Kidney (tissue), 22 donors: ENCODE measurements at places on chromosomes 12 and 14. TPM values are rescaled to one million over a fixed set of nuclear protein-coding genes. Genes with fewer than 3 reads are reported as not detected.
A peak's percentile ranks its signal among the peaks of the same experiment; 100 is the strongest.

Gene PLEKHH1
- 26.2 TPM for total RNA-seq

Gene MAP1LC3B2
- 2.1 TPM for total RNA-seq

Gene FGD4
- 55.5 TPM for total RNA-seq

Gene CAPS2
- total RNA-seq, result 14.1 TPM

DNA sequence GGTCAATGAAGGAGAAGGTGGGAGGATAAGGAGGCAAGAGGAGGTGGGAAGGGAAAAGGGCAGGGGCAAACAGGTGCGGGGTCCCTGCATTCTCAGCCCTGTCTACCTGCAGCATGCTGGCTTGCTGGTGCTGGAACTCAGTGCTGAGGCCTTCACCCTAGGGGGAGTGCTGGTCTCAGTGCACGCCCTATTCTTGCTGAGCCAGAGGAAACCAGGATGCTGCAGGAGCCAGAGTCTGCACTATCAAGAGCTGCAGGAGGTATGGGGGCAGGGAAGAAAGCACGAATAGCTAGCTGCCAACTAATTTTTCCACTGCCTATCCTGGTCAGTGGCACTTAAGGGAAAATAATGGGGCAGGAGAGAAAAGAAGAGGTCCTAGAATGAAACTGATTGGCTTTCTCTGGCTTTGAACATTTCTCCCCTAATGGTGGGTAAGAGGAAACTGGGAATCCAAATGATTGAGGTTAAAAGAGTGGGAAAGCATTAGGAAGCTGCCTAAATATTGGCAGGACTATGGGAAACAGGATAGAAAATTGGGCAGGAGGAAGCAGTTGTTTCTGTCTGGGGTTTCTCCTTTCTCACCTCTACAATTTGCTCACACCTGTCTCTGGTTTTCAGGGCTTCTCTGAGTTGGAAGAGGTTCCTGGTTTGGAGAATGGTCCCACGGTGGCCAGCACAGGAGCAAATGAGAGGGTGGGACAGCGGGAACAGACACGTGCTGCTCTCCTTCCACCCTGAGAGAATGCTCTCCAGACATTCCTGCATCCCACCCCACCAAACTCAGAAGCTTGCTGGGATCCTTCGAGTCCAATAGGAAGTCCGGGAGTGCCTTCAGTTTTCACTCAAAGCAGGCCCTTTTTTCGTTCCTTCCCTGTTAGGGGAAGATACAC, 1.9 kb downstream of the TMEM253 start:
- H3K36me3 ChIP-seq, result no peaks in the 10 kb centered on the region
- H3K4me3 ChIP-seq, result peak overlapping the region; percentile 87
- peak overlapping the region; percentile 98 for H3K27ac ChIP-seq
- H3K27me3 ChIP-seq, result no peaks in the 10 kb centered on the region

DNA sequence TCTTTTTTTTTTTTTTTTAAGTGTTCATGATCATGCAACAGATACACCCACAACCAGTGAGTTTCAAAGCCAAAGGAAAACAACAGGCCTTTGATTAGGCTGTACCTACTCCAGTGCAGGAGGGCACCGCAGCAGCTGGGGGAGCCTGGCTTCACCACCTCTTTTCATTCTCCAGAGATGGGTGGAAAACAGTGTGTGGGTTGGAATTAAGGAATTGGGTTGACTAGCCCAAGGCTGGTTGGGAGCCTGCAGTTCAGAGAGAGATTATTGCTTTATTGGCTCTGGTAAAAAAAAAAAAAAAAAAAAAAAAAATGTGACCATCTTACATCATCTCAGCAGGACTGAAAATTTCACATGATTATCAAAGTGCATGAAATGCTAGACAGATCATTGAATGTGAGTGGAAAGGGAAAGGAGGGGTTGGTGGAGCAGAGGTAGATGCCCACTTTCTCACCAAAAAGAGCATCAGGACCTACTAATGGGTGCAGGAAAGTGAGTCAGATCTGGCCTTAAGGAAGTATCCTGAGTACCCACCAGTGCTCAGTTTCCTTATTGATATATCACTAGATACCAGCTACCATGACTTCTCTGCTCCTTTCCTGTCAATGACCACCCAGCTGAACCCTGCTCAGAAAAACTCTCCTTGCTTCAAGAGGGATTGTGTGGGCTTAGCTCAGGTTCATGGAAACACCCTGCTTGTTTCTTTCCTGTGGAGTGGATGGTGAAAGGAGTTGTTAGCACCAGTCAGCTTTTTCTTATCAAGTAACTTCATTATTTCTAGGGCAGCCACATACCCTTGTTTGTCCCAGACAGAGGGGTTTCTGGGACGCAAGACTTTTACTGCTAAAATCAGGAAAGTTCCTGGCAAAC, 54.8 kb upstream of the DYRK2 start:
- H3K27ac ChIP-seq, result no peak overlapping the region
- no peaks in the 10 kb centered on the region for H3K27me3 ChIP-seq
- no peak overlapping the region for H3K4me3 ChIP-seq
- no peaks in the 10 kb centered on the region for H3K36me3 ChIP-seq
- H3K4me1 ChIP-seq, result peaks cover 5% of the 10 kb centered on the region

DNA sequence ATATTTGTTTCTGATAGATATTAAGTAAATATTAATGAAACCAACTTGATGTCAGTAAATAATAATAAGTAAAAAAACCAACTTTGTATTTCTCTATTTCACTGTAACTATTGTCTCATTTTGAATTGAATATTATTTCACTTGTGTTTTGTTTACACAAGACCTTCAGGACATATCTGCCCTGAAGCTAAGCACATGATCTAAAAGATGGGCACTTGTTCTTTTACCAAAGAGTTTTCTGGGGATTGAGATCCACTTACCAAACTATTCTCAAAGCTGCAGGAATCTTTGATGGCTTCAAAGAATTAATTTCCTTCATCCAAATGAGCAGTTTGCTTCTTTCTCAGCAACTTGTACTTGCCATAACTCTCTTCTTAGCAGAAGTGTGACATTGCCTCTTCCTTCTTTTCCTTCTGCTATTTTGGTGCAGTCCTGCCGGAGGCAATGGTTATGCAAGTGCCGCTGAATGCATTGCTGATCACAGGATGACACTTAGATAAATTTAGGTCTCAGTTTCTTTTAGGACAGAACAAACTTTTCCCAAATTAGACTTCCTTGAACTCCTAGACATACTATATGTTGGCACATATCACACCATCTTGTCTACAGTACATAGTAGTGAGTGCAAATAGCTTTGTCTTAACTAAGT, 9.2 kb downstream of the FAR2 start:
- no peak overlapping the region for H3K4me3 ChIP-seq
- no peak for DNase-seq
- no peaks in the 10 kb centered on the region for H3K27me3 ChIP-seq
- no peak overlapping the region for H3K27ac ChIP-seq
- H3K36me3 ChIP-seq, result no peaks in the 10 kb centered on the region

GRCh38 chr14:80017795-80018194, 193.5 kb downstream of the DIO2 start:
- no peaks in the 10 kb centered on the region for H3K36me3 ChIP-seq
- H3K27me3 ChIP-seq, result no peaks in the 10 kb centered on the region
- no peak for DNase-seq
- no peaks in the 10 kb centered on the region for H3K4me1 ChIP-seq

GRCh38 chr12:3558854-3559253, 67.9 kb downstream of the PRMT8 start:
- no peaks in the 10 kb centered on the region for H3K36me3 ChIP-seq
- H3K27me3 ChIP-seq, result no peaks in the 10 kb centered on the region
- H3K4me1 ChIP-seq, result no peaks in the 10 kb centered on the region
- H3K27ac ChIP-seq, result no peak overlapping the region

- H3K36me3 ChIP-seq, result no peaks in the 10 kb centered on the region
- DNase-seq, result peak; percentile 91
- H3K27me3 ChIP-seq, result no peaks in the 10 kb centered on the region
- peaks cover 4% of the 10 kb centered on the region for H3K4me1 ChIP-seq
- no peak overlapping the region for H3K4me3 ChIP-seq
Measured at GRCh38 chr12:130849561-130850417, 10.7 kb upstream of the STX2 start.
